ENCODE measurements at places on chromosomes 4 and X.

DNA sequence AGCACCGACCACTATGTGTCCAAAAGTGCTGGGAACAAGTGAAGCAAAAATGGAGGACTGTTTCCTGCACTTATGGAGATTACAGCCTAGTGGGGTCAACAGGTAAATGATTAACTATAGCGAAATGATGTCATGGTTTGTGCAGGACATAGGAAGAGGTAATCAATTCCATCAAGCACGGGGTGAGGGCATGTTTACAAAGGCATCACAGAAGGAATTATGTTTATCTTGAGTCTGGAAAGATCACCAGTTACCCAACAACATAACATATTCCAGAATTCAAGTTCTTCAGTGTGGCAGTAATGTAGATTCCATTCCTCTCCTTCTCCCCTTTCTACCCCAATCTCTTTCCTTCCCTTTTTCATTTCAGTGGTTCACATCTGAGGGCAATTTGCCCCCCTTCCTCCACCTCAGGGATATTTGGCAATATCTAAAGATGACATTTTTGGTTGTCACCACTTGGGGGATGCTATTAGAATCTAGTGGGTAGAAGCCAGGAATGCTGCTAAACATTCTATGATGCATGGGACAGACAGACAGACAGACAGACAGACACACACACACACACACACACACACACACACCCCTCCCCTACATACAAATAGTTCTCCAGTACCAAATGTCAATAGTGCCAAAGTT lies 24.1 kb downstream of the FAM47E start:
- DNase-seq: no peak

DNA sequence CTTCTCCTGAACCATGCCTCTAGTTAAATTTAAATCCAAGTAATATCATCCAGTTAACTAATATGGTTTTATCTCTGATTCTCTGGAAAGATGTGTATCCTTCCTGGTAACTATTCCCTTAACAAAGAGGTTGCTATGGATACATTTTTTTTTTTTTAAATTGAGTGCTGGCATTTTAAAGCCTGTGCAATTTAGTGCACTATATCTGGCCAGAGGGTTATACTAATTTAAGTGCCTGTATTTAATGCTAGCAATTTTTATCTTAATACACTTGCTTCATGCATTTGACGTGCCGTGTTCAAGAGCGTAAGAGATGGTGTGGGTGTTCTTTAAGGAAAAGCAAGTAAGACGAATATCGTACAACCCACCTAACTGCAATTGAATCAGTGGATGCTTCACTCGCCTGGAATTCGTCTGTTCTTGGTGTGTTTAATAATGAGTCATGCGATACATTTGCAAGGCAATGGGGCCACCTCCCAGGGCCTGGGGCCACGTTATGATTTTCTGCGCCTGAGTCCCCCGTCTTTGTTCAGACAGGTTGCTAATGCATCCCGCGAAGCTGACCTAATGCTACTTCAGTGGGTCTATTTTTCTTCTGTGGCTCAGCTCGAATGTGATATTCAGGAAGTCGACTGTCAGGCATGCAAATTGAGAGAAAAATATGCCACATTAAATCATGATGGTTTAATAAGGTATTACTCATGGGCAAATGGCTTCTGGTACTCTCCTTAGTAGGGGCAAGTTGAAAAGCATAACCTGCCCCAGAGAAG lies 14.2 kb upstream of the MID1 start:
- DNase-seq: no peak

DNA sequence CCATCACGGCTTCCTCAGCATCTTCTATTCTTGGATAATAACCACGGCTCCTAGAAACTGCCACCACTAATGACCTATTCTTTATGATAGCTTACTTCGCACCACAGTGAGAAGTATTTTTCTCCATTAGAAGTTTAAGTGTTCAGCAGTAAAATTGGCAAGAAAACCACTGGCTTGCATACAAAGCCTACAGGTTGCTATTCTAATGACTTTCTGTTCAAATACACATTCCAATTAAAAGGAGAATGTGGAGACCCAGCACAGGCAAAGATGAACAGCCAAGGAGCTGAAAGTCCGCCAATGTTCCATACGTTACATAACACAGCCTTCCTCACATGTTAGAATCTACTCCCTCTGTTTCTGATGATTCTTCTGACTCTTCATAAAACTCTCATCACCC lies 875.0 kb upstream of the PRKX start:
- DNase-seq: no peak

DNA sequence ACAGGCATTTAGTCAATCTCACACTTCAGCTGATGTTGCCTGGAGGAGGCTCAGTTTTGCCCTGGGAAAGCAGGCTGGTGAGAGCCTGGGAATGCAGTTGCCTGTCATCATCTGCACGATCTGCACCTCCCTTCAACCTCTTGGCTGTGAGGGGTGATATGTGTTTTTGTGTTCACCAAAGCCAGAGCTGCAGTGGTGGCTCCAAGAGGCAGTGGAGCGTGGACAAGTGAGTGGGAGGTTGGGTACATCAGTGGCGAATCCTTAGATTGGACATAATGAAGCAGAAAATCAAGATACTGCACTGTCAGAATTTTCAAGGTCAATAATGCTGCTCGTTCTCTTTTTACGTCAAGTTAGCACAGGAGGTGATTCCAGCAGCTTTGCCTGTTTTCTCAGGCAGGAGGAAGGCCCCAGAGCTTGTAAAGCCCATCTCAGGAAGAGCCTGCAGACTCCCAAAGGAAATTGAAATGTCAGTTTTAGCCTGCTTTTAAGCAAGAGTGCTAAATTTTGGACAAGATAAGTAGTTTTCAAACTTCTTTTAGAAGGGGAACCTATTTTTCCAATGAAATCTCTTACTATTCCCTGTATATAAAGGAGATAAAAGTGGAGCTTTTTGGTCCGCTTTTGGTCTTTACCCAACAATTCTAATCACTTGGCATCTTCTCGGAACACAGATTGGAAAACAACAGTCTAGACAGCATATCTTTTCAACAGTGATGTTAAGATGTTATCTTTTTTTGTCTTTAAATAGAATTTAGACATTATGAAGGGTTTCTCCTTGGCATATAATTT lies 92.8 kb downstream of the FRAS1 start:
- no peak for DNase-seq

DNA sequence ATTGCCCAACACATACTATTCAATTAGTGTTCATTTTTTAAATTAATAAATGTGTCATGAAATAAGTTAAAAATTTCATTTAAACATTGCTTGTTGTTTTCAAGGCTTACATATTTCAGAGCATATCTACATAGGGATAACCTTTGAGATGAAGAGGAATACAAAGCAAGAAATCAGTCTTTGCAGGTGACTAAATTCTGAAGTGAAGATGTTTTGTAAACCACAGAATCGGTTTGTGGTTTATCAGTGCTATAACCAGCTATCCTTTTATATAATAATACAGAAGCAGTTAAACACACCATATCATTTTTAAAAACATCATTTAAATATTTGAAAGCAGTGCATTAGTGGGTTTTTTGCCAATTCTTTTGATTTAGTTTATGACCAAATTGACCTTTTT lies 26.9 kb downstream of the FAM241A start:
- no peak for DNase-seq

GRCh38 chr4:37976507-37976906 lies 16.3 kb downstream of the PTTG2 start:
- no peak for DNase-seq

GRCh38 chrX:100994352-100995281 lies 25.1 kb downstream of the ARL13A start:
- DNase-seq: peak; percentile 3

DNA sequence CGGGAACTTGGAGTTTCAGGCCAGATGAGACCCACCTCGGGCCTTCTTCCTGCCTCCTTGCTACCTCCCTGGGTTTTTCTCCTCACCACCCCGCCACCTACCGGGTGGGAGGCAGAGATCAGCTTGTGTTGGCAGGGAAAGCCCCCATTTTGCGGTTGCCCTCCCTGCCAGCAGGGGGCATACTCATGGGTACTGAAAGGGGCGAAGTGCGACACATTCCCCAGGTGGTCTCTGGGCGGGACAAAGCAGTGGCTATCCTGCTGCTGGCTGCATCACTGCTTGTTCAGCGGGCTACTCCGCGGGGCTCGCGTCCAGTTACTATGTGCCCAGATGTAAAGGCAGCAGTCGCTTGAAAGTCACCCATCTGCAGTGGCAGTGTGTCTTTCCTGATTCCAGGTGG lies 330.3 kb downstream of the PDHA2 start:
- no peak for DNase-seq

DNA sequence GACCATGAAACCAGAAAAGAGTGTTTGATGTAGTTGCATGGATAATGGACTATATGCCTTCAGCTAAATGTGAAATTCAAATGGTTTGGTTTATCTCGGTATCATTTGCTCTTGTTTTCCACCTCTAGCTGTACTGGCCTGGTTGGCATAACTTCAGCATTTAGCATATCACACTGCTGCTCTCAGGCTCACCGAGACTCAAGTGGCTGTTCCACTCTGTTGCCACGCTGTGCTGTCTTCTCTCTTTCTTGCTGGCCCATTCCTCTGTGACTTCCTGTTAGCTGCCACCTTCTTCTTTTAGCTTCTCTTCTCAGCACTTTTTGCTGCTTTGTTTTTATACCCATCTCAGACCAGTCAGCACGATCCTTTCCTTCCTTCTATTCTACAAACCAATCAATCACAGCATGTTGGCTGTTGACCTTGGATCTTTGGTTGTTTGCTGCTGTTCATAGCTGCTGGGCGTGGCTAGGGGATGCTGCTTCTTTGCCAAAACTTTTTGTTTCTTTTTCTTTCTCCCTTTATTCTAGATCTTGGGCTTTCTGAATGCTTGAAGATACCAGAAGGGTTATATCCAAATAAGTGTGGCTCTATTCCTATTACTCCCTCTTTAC lies 24.0 kb downstream of the INTS6L start:
- DNase-seq: no peak

Measured in GM12864 (cell line).